ELR (cell line): ENCODE measurements at places on chromosomes 4 and X.

- DNase-seq: no peak
Observed at GRCh38 chr4:35824231-35824630, 420.1 kb downstream of the ARAP2 start.

DNA sequence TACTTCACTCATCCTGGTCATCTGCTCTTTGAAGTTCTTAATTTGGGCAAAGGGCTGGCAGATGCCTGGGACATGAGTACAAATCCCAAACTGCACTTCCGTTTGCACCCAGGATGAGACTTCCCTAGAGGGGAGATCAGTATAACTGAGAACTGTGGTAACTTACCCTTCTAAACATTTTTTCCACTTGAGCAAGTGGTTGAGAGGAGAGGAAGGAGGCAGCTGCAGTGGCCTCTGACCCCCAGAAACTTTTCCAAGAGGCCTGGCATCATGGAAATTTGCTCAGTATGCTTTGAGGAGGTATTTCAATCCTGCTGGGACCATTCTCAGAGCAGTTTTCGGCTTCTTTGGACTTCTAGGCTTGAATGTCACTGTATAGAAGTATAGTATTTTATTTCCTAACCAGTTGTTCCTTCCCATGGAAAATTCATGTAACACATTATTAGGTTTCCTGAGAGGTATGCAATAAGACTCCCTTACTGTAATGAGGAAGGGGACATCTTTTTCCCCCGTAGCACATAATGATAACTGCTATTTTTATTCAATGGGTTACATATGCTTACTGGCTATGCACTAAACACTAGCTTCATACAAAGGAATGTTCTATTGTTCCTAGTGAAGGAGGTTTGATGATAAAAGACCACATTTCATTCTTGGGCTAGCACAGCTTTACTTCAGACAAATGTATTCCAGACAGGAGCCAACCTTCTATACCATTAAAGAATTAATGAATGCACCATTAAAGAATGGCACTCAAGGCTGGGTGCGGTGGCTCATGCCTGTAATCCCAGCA, 129.3 kb downstream of the SHROOM3 start:
- DNase-seq: no peak

GRCh38 chr4:147782087-147782781, 50.3 kb downstream of the ARHGAP10 start:
- peak; percentile 58 for DNase-seq

DNA sequence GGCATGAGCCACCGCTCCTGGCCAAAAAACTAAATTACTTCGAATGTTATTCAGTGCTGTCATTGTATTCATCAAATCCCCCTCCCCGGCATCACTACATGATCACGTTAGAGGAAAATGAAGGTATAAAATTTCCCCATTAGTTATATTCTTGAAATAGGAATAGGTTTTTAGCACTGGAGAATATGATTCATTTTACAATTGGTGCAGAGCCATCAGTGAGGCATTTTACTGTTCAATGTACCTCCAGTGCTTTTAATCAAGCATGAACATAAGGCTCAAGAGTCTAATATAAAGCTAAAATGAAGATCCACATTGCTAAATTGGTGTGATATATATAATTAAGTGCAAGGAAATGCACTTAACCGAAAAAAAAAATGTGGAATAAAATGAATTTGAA, 18.3 kb downstream of the KLF3 start:
- DNase-seq: no peak

DNA sequence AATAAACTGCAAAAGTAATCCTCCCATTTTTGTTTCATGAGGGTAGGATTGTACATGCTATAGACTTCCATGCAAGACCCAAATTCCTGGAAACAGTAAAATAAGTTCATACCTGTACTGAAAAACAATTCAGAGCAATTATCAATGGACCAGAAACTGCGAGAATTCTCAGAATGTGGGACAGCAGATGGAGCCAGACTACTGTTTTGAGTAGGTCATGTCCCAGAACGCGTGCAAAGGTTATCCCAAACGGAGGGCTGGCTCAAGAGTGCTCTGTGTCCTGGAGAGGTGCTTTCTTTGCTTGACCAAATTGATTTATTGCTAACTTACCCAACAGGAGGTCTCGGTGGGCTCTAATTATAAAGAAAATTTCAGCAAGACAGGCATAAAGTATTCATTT, 1.7 kb upstream of the MAGEH1 start:
- peak; percentile 10 for DNase-seq

DNA sequence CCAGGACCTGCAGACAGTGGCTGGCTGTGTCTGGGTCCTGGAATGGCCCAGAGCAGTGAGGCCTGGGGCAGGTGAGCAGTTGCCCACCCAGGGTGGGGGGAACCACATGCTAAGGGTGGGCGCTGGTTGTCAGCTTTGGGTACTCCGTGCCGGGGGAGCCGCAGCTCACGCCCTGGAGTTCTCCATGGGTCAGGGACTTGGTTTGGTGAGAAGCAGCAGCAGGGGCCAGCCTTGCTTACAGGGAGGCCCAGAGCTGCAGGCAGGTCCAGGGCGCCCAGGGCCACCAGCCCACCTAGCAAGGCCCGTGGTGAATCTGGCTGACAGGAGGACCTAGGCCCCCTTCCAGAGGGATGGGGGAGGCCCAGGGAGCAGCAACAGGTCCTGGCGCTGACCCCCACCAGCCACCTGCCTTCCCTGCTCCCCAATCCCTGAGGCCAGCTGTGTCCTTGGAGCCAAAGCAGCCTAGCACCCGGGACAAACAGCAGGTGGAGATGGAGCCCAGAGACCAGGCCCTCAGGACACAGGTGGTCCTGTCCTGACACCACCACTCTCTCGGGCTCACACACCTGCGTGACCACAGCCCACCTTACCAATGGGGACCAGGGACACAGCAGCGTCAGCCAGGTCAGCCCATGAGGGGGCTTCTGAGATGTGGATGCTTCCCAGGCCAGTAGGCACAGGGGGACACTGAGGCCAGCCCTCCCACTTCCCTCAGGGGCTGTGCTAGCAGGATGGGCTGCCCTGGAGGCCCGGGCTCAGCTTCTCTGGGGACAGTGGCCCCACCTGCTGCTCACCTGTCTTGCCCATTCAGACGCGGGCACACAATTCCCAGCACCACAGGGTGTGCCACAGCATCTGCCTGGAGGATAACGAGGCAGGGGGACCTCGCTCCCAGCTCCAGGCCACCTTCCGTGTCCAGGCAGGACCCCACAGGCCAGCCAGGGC, 3.5 kb downstream of the MXD4 start:
- DNase-seq: no peak

- DNase-seq: no peak
Observed at GRCh38 chrX:125132274-125132673, 187.4 kb upstream of the TEX13C start.

- no peak for DNase-seq
Observed at GRCh38 chr4:144733566-144733965, 87.6 kb downstream of the HHIP start.

- peak; percentile 47 for DNase-seq
Observed at GRCh38 chr4:186724864-186725468, 1.3 kb upstream of the FAT1 start.
